Neural progenitor cell (in vitro differentiated cells): ENCODE measurements at places on chromosomes 13 and 19.

DNA sequence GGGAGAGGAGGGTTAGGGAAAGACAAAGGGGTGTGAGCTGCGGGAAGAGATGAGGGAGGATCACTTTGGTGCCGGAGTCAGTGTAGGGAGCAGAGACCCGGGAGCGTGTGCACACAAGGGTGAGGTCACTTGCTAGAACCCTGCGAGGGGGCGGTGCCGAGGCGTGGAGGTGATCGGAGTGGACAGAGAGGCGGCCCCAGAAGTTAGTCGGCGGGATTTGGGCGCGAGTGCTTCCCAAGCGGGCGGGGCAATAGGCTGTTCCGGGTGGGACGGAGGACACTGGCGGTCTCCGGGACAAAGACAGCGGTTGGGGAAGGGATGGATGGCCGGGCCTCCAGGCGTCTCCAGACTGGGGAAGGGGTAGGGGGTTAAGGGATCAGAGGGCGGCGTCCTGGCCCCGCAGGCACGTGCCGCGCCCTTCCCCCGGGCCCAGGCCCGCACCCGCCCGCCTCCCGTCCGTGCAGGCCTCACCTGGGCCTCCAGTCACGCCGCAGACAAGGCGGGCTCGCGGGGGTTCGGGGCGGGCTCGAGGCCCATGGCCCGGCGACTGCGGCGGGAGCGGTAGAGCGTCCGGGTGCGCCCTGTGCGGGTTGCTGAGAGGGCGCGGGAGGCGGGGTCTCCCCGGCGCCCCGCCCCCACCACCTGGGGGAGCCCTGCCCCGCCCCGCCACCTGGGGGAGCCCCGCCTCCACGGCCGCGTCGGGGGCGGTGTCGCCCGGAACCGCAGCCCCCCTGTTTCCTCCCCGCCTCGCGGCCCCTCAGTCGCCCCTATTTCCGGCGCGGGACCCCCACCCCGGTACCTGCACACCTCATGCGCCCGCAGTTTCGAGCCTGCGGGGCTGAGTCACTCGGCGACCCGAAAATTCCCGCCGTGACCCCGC lies at the start of gene LPAR2:
LPAR2 (minus strand) TSS at position 600 of the 880 bp plus-strand sequence. CDS start 945 bp downstream, outside the sequence.
- DNase-seq = peak; percentile 86

GRCh38 chr19:50280074-50280473 lies 49.1 kb downstream of the KCNC3 start:
- no peak for DNase-seq

- peak; percentile 41 for DNase-seq
Observed at GRCh38 chr13:19860884-19861655, 2.4 kb downstream of the ZMYM5 start.

DNA sequence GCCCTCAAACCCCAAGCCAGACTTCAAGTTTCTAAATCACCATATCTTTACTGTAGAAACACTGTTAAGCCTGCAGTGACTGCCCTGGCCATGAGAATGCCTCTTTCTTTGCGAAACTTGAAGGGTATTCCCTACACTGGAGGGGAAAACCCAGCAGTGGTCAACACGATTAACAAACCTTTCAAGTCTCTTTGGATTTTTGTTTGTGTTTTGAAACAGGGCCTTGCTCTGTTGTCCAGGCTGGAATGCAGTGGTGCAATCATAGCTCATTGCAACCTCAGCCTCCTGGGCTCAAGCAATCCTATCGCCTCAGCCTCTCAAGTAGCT lies 17.4 kb upstream of the POMP start:
- no peak for DNase-seq

GRCh38 chr13:33353210-33353609 lies 67.7 kb upstream of the STARD13 start:
- DNase-seq = no peak

GRCh38 chr19:38055655-38056521 lies 148.9 kb downstream of the SIPA1L3 start:
- peak; percentile 66 for DNase-seq
